Activated CD4-positive, alpha-beta T cell treated with anti-CD3 and anti-CD28 coated beads, Interleukin-2, amount 50 U/mL, for 4 hours (primary cell): ENCODE measurements at places on chromosomes 7 and 10.
A peak's percentile ranks its signal among the peaks of the same experiment; 100 is the strongest.

GRCh38 chr7:155869784-155870076 lies 57.5 kb upstream of the SHH start:
- no peak for DNase-seq

- no peak for DNase-seq
Measured at GRCh38 chr10:59167512-59167911, 8.9 kb upstream of the PHYHIPL start.

DNA sequence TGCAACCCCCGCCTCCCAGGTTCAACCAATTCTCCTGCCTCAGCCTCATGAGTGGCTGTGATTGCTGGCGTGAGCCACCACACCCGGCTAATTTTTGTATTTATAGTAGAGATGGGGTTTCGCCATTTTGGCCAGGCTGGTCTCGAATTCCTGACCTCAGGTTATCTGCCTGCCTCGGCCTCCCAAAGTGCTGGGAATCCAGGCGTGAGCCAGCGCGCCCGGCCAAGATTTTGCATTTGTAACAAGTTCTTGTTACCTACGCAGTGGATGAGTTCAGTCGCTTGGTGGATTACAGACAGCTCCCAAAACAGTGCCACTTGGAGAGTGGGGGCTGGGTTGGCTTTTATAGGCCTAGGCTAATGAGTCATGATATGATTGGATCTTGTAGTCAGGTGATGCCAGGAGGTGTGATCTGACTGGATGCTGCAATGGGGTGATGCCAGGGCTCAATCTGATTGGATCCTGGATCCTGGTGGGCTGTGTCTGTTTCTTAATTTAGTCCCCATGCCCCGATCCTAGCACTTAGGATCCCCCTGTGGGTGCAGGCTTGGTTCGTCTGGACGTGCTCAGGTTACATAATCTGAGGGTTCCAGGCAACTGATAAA lies 20.3 kb downstream of the SBDS start:
- DNase-seq: no peak

- no peak for DNase-seq
Measured at GRCh38 chr10:51260376-51260775, 186.1 kb downstream of the PRKG1 start.

GRCh38 chr7:107234436-107234835 lies 65.6 kb downstream of the HBP1 start:
- DNase-seq: no peak

- no peak for DNase-seq
Measured at GRCh38 chr10:44413416-44413815, 28.5 kb upstream of the CXCL12 start.

DNA sequence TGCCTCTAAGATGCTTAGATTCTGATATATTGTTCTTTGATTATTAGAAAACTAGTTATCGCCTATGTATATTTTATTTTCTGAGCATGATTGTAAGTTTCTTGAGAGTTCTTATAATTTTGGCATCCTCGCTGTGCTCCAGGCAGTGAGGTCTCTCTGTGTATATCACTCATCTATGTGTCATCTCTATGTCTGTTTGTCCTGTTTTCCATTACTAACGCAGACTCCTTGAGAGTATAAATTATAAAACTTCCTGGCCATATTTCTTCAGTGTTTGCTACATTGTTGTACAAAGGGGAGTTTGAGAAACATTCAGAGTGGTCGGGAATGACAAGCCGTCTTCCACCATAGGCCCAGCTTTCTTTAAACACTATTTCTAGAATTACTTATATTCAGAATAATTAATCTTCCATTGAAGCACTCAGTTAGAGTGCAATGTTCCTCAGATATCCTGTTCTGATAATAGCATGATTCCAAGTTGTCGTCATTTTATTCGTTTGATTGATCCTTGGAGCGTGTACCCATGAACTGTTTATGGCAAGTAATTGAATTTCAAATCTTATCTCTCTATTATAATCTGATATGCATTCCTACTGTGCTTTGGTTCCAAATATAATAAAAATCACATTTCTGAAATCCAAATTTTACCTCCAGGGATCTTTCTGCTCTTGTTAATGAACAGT lies 206.6 kb downstream of the BAMBI start:
- no peak for DNase-seq

GRCh38 chr10:4586776-4587175 lies 239.2 kb upstream of the AKR1E2 start:
- DNase-seq: no peak

- no peak for DNase-seq
Measured at GRCh38 chr10:30422981-30423654, 10.9 kb upstream of the MAP3K8 start.

DNA sequence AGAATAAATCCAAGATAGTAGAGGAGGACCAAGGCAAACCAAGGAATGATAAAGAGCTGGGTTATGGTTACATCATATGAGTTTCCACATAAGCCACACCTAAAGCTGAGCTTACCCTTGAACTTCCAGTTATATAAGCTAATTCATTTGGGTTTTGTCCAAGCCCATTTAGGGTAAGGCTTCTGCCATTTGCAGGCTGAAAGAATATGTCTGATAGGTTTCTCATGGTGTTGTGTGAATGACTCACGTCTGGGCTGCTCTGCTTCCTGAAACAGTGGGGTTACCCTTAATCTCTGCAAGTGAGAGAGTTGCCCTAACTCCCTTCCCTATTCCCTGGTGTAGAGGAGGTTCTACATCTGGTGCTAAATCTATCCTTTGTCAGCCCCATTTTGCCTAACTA lies 60.8 kb downstream of the PTTG1IP2 start:
- DNase-seq: no peak

DNA sequence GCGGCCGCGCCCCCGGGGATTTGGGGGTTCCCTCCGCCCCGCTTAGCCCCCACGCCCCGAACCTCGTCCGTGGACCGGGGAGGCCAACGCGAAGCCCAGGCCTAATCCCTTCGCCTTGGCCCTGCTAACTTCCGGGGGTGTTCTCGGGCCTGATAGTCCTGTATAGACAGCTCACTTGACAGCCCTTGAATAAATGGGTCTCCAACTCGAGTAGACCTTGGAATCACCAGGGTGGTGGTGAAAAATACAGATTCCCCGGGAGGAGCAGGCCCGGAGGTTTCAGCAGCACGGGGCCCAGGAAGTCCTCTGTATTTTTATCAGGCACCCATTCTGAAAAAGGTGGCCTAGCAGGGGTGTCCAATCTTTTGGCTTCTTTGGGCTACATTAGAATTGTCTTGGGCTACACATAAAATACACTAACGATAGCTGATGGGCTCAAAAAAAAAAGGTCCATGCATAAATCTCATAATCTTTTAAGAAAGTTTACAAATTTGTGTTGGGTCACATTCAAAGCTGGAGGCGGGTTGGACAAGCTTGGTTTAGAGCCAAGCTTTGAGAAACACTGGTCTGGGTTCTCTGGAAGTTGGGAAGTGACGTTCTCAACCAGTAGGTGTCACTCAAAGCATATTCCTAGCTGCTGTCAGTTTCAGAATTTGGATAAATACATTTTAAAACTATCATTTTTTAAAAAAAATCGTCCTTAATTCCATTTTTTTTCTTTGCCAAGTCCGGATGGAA lies 221.7 kb downstream of the PHTF2 start:
- no peak for DNase-seq

- no peak for DNase-seq
Measured at GRCh38 chr10:36281831-36282331, 639.8 kb upstream of the FZD8 start.

DNA sequence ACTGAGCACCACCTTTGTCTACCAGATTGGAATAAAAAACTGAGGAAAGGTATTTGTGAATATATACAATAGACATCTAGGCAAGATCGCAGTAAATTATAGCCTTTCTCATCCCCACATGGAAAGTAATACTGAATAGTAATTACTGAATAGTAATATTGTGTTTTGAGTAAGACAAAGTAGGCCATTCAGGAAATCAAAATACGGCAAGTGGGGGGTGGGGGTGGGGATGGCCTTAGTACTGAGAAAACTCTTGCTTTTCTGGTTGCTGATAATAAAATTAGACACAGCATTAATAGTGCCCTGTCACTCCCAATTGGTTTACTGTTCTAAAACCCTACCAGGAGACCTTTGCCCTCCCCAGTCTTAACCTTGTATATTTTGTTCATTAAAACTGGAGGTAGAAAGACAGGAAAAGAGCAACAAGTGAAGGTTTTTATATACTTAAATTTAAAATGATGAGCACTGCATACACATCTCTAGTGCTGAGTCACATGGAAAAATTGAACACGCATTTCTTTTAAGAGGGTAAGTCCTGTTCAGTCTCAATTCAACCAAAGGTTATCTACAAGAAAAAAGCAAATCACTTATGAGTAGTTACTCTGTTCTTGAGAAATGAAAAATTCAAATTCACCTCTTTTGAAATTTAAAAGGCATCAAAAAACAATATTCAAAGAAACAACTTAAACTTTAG lies 65.6 kb downstream of the IGF2BP3 start:
- DNase-seq: no peak

DNA sequence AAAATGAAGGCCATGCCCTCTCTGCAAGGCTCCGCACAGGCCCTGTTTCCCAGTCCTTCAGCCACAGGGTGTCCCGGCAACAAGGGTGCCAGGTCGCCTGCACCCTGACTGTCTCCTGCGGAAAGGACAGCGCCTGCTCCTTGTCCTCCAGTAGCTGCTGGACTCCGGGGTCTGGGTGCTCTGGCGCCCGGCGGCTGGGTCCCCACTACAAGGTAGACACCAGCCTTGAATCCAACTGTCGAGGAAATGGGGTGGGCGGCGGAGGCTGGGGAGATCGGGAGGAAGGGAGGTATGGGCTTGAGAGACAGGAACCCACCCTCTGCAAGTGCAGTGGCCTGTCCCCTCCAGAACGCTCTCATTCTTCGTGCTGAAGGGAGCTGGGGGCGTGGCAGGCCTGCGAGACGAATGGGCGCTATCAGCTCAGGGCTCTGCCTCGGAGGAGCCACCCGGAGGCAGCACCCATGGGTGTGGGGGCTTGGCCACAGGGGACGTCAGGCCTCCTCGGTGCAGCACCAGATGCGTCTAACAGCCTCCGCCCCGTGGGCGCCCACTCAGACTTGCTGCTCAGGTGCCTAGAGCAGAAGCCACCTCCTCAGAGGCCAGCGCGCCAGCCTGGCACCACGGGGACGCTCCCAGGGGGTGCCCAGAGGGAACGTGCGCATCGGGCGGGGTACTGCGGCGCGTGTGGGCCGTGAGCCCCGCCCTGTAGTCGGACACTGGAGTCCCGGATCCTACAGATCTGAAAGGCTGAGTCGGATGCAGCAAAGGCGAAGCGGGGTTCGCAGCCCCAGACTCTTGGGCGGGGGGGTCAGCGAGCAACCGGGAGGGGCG lies 15.6 kb downstream of the ADAM8 start:
- DNase-seq: peak; percentile 48

DNA sequence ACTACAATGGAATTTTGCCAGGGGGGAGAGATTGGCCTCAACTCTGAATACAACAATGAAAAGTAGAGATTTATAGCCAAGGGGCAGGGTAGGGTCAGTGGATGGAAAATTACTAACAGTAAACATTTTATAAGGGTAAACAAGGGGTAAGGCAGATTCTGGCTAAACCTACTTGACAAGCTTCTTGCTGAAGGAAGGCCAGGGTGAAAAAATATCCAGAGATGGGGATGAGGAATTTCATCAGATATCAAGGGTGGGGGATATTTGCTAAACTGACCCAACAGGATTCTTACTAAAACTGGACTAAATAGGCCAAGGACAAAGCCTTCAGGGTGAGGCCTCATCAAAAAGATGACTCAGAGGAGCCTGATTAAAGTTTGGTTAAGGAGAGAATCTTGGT lies 156.3 kb downstream of the RTKN2 start:
- no peak for DNase-seq

- DNase-seq: no peak
Measured at GRCh38 chr7:22356701-22357310, at the start of gene RAPGEF5. Gene RAPGEF5, minus strand, starts transcription at chr7:22357154. Its CDS starts 94 bp downstream, at chr7:22357060.

GRCh38 chr7:40658729-40659128 lies 523.9 kb downstream of the SUGCT start:
- DNase-seq: no peak

DNA sequence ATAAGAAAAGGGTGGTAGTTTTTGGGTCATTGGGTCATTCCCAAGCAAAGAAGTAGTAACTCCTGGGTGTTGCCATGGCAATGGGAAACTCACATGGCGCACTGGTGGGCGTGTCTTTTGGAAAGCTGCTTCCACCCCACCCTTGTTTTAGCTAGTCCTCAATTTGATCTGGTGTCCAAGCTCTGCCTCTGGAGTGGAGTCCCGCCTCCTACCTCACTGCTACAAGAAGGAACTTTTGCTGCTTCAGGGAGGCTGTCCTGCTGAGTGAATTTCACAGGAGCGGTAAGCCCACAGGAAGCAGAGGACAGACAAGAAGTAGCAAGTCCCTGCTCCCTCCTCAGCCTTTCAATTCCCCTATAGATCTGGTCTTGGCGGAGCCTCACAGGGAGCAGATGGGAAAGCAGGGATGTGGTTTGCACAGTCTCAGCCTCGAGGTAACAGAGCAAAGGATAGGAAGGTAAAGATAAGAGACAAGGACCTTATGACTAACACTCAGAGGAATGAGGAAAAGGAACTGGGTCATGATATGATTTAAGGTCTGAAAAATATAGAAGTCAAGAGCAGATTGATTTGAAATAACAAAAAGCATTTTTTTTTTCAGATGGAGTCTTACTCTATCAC lies 700.3 kb downstream of the TNS3 start:
- no peak for DNase-seq

- DNase-seq: no peak
Measured at GRCh38 chr7:23966941-23967340, 256.9 kb downstream of the STK31 start.

- no peak for DNase-seq
Measured at GRCh38 chr10:132738454-132739224, 47.3 kb downstream of the NKX6-2 start.

DNA sequence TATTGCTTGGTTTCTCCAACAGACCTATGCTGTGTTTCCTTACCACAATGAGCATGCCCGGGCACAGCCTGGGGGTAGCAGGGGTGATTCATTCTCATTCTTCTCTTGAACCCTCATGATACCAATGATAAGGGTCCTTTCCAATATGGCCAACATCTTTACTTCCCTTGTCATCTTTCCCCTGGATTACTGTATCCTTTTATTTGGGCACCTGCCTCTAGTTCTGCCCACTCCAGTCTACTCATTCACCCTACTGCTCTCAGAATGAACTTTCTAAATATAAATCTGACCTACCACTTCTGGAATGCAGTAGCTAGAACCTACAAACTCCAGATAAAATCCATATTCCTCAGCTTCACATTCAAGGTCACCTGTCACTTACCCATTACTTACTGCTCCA lies 26.4 kb upstream of the ITPRID1 start:
- DNase-seq: no peak

DNA sequence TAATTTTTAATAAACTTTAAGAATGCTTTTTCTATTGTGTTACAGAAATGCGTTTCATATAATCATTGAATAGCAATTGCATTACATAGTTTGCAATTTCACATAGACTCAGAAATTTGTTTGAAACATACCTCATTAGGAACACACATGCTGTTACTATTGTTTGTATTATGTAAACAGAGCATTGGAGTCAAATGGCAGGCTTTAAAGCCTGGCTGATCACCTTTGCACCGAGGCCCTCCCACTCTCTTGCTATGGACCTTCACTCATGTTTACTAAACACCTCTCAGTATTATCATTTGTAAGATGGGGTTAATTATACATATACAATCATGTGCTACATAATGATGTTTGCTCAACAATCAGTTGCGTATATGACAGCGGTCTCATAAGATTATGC lies 203.6 kb upstream of the NPSR1 start:
- DNase-seq: no peak

GRCh38 chr10:119316729-119317097 lies 109.3 kb downstream of the GRK5 start:
- no peak for DNase-seq
